NCI-H1694 (cell line): ENCODE measurements at places on chromosomes 2 and 18.

DNA sequence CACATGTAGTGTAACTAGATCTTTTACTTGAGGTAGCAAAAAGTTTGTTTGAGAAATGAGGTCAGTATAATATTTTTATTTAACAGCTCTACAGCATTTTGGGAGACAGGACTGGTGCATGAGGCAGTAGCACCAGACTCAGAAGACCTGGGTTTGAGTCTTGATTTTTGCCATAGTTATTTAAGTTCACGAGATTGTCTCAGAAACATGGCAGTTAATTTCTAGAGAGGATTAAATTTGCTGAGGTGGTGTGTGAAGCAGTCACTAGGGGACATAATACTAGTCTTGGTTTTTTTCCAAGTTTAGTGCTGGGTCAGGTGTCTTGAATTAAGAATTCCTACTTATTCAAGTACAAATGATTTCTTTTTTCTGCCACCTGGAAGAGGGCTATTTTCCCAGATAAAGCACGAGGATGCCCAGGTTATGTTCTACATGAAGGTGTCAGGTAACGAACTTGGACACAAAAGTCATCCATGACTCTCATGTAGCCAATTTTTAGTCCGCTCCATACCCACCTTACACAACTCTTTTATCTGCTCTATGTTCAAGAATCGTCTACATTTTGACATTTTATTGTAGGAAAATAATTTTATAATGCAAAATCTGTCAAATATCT is 1.4 kb downstream of the MARCHF7 start:
- DNase-seq = peak; percentile 15

DNA sequence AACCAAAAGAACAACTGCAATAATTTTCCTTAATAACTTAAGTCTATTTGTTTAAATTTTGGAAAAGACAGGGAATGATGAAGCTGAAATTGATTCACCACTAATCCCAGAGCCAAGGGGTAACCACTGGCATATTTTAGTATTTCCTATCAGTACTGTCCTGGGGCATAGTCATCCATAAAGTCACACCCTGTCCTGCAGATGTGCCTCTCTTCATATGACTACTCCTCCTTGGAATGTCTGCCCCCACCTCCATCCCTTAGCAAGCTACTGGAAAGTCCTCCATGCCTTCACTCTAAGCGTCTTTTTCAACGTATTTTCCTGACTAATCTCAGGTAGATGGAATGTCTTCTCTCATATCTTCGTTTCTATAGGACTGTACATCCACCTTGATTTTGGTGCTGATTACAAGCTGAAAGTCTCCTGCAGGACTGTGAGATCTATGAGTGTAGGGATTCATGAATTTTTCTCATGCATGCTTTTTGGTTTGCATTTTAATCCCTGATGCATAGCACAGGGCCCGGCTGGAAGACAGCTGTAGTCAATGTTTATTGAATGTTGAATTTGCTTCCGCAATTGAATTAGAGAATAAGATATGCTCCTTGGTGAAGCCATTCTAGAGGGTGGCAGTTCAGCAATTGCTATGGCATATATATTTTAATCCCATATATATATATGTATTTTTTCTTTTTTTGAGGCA is 85.6 kb downstream of the MOGAT1 start:
- DNase-seq = no peak

GRCh38 chr18:44729631-44730101 is 49.0 kb downstream of the SETBP1 start:
- no peak for DNase-seq

DNA sequence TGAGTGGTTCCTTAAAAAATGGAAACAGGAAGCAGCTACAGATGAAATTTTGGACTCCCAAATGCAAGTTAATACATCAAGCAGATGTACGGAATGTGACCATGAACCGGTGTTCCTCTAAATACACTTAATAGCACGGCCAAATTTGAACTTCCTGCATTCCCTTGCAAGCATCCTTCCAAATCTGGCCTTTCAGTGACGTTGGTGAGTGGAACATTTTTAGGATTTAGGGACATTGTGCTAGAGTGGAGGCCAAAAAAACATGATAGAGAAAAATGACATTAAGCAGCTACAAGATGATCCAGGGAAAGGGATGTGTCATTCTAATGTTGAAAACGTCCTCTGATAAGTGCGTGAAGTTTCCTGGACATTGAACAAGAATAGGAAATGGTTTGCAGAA is 62.1 kb downstream of the CTAGE1 start:
- DNase-seq = no peak

DNA sequence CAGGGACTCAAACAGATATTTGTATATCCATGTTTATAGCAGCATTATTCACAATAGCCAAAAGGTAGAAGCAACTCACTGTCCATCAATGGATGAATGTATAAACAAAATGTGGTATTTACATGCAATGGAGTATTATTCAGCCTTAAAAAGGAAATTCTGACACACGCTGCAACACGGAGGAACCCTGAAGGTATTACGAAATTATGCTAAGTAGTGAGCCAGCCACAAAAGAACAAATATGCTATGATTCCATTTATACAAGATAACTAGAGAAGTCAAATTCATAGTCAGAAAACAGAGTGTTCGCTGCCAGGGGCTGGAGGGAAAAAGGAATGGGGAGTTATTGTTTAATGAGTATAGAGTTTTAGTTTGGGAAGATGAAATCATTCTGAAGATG is 61.0 kb upstream of the CDKL4 start:
- DNase-seq = no peak

- DNase-seq = no peak
These were observed 39.5 kb downstream of the RNU4ATAC start for GRCh38 chr2:121570036-121570666.

- no peak for DNase-seq
These were observed 2186.8 kb upstream of the CELF4 start for GRCh38 chr18:39752351-39752750.
